ENCODE measurements at places on chromosomes 13 and 19. TPM values are rescaled to one million over a fixed set of nuclear protein-coding genes. Genes with fewer than 3 reads are reported as not detected.

Gene YJEFN3
- 3.5 TPM for polyA plus RNA-seq

Gene SLC8A2
- polyA plus RNA-seq = 0.17 TPM

Gene ZNF844
- 35.0 TPM for polyA plus RNA-seq

Gene ZNF208
- 17.3 TPM for polyA plus RNA-seq

Gene FCGBP
- polyA plus RNA-seq = 5.6 TPM

- DNase-seq = no peak
These were observed 5.9 kb downstream of the EFNB2 start for GRCh38 chr13:106529415-106530170.

GRCh38 chr13:94550062-94550738 lies 45.8 kb downstream of the TGDS start:
- DNase-seq = no peak

DNA sequence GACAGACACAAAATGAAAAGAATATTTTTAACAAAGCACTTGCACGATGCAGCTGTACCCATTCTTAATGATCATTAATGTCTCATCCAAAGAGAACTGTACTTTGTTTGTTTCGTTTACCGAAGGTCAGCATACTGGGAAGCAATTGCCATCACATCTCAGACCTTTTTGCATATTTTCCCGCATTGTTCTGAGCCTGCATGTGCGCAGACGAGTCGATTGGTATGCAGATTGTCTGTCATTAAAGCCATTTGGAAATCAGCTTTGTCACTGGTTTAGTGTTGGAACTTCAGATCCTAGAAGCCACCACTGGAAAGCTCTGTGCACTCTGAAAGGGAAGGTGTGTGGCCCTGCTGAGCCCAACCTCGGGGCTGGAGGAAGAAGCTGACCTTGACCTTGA lies 15.6 kb downstream of the SPACA7 start:
- no peak for DNase-seq

DNA sequence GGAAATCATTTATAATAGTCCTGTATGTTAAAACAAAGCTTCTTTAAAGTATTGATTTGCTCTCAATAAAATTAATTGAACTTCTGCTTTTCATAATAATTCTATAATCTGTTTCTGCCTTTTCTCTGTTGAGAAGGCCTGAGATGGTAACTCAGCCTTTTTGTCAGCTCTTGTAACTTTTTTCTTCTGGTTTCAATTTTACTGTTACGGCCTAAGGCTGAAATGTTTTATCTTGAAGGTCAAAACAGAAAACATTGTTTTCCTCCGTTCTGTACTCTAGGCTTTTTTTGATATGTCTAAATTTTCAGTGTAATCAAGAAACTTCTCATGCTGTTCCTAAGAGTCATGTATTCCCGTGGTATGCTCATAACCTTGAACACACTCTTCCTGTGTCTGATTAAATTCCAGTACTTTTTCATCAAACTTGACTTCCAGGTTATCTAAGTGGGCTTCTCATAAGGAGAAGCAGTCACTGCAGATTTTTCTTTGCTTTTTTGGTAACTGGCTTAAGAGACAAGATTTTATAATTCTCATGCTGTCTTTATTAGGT lies 7.6 kb upstream of the NAXD start:
- no peak for DNase-seq

- DNase-seq = no peak
These were observed 169.7 kb downstream of the NDFIP2 start for GRCh38 chr13:79650688-79651087.

DNA sequence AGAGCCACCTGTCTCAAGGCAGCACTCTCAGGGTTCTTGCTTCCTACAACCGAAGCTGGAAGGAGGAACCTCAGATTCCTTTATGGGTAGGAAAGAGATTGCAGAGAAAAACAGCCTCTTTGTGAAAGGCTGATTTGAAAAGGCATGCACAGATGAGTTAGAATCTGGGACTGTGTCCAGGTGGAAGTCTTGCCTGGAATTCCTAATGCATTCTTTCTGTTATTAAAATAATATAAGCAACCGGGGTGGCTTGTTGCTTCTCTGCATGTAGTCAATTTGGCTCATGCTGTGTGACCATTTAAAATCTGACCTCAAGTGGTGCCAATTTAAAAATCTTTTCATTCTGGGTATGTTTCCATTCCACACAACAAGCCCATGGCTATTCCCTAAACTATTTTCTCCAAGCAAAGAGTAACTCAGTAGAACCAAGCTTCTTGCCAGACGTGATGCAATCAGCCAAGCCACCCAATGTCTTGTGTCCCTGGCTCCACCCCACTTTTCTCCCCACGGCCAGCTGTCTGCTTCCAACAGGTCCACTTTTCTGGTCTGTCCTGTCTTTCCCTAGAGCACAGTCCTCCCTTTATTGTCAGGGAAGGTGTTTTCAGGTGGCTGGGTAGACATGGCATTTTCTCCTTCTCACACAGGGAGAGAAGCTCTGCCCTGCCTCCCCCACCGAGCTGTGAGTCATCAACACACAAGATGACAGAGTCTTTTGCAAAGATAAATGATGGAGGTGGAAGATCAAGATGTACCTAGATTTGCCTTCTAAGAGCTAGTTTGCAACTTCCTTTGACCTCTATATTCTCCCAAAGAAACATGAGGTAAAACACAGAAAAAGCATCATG lies 394.3 kb downstream of the FOXO1 start:
- no peak for DNase-seq

GRCh38 chr13:43797159-43797558 lies 10.4 kb upstream of the ENOX1 start:
- no peak for DNase-seq

DNA sequence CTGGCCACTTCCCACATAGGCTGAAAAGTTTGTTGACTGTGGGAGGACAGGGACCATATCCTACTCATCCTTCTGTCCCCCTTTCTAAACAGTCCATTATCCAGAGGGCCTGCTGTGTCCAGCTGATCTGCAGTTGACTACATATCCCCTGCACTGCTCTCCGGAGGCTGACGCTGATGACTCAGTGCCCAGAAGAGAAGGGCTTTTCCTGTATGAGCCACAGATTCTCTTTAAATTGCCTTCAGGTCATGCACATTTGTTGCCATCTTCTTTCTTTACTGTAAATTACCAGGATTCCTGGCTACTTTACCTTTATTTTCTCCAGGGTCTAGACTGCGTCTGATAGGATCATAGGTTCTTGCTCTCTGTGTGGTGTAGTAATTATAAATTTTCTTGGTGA lies 125.2 kb downstream of the LACC1 start:
- no peak for DNase-seq

- DNase-seq = no peak
These were observed 40.6 kb downstream of the WDFY2 start for GRCh38 chr13:51624695-51625345.
